ENCODE measurements at places on chromosomes 3 and 15. TPM values are rescaled to one million over a fixed set of nuclear protein-coding genes. Genes with fewer than 3 reads are reported as not detected.

SPESP1 gene
- total RNA-seq = 0.48 TPM

ILDR1 gene
- 1.1 TPM for total RNA-seq

BBS4 gene
- 55.1 TPM for total RNA-seq

MESP2 gene
- 2.0 TPM for total RNA-seq

CILP gene
- total RNA-seq = not detected

ALDH1A2 gene
- total RNA-seq = 0.10 TPM

SOX14 gene
- 1.2 TPM for total RNA-seq

CCDC13 gene
- total RNA-seq = 0.48 TPM
